ENCODE measurements at places on chromosomes 7 and 10. TPM values are rescaled to one million over a fixed set of nuclear protein-coding genes. Genes with fewer than 3 reads are reported as not detected.

PAX2 gene
- total RNA-seq, result not detected

OR2A1 gene
- total RNA-seq, result not detected

PROSER2 gene
- total RNA-seq, result 6.5 TPM

CFAP43 gene
- total RNA-seq, result 0.07 TPM

TMEM130 gene
- total RNA-seq, result not detected

CDC14C gene
- not detected for total RNA-seq
